ENCODE measurements at places on chromosomes 13 and 19.
A peak's percentile ranks its signal among the peaks of the same experiment; 100 is the strongest.

DNA sequence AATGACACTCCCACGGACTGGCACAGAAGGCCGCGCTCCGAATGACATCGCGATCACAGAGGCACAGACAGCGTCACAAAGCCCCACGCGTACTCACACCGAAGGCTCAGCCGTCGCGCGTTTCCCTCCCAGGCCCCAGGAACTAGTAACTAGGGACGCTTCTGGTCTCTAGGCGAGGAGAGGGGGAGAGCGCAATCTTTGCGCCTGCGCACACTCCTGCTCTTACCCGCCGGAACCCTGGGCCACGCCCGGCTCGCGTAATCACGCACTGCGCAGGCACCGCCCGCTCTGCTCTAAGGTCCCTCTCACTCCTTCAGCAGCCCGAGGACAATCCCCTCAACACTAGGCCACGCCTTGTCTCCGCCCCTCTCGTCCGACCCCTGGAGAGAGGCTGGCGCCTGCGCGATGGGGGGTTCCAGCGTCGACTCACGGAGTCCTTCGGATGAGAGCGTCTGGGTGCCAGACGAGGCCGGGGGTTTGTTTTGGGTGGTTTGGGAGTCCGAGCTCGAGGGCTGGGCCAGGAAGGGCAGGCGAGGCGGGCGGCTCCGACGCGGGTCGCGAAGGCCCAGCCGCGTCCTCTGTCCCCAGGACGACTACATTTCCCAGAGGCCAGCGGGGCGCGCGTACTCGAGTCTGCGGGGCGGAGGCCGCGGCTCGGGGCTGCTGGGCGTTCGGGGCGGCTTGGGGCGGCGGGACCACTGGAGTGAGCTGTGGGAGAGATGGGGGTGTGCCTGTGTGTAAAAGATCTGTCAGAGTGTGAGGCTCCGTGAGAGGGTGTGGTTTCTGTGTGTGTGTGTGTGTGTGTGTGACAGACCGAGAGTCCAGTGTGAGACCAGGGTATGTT, at the start of gene ZNF471:
Gene ZNF471, plus strand, starts transcription at position 410 of the 844 bp plus-strand sequence. CDS start 3,717 bp downstream, outside the sequence.
- peak; percentile 98 for DNase-seq

- DNase-seq = no peak
Measured at GRCh38 chr13:79703772-79704171, 222.8 kb downstream of the NDFIP2 start.

GRCh38 chr19:50430888-50431342, 1.8 kb upstream of the MYBPC2 start:
- DNase-seq = no peak

DNA sequence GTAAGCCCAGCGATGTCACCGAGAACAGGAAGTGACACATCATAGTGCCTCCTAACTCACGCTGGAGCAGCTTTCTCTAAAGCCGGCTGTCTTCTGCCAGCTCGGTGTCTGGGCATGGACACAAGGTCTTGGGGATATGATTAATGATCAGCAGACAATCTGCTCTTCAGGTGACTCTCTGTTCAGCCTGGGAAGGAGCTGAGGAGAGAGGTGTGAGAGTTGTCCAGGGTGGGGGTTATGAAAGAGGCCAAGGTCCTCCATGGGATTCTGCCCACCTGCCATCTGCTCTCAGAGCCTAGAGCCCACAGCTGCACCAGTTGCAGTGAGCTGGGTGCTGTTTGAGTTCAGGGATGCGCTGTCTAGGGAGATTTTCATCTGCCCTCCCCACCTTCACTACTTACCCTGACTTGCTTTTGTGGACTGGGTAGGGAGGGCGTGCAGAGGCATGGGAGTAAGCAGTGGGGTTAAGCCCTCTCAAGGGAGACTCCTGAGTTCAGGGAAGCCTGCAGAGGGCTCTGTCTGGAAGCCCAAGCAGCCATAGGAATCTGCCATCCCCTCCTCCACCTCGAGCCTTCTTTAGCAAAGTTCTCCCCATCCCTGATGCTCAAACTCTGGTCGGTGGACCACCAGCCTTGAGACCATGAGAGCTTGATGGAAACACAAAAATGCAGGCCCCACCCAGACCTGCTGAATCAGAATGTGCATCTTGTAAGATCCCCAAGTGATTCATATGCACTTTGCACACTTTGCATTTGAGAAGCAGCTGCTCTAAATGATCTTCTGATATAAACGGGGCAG, 539.7 kb downstream of the RFC3 start:
- DNase-seq = peak; percentile 1

DNA sequence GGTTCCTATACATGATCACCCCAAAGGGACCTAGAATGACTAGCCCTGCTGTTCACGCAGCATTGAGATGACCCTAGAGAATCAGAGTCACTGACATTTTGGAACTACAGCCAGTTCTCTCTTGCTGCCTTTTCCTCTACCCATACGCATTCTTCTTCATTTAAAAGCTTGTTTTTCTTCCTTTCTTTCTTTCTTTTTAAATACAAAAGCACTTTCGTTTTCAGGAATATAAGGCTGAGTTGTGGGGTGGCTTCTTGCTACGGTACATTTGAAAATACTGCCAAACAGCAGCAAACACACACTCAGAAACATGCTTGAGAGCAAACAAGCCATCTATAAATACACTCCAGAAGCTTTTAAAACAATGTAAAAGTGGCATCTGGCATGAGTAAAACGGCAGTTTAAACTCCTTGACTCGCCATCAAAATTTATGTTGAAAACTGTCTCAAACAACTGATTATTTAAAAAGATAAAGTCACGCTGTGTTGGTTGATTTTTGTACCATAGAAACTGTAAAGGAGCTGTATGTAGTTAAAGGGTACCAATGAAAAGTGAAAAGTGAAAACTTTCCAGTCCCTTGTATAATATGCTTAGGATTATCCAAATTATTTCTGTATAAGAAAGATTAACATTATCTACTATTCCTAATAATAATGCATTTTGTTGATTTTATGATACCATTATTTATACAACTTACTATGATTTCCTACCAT, 95.6 kb downstream of the PCDH9 start:
- peak; percentile 21 for DNase-seq

- no peak for DNase-seq
Measured at GRCh38 chr19:4316956-4317355, 12.6 kb downstream of the FSD1 start.

- DNase-seq = no peak
Measured at GRCh38 chr13:56893843-56894242, 246.9 kb upstream of the PRR20A start.

DNA sequence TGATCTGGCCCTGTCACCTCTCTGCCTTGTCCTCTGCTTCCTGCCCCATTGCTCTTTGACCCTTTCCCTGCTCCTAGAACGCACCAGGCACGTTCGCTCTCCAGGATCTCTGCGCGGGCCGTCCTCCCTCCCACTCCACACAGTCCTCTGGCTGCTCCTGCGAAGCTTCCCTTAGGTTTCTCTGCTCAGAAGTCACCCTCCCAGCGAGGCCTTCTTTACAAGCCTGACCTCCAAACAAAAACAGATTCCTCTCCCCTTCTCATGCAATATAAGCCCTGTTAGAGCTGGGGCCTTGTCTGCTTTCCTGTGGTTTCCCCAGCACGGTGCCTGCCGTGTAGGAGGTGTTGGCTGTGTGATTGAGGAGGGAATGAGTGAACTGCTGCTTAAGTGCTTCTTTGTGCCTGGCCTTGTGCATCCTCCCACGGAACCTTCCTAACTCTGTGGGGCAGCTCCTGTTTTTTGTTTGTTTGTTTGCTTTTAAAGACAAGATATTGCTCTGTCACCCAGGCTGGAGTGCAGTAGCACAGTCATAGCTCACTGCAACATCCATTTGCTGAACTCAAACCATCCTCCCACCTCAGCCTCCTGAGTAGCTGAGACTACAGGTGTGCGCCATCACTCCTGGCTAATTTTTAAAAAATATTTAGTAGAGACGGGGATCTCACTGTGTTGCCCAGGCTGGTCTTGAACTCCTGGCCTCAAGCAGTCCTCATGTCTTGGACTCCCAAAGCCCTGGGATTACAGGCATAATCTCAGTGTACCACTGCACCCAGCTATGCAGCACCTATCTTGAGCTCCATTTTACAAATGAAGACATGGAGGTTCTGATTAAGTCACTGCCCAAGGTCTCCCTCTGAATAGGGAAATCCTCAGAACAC, 82.0 kb downstream of the SIPA1L3 start:
- peak; percentile 40 for DNase-seq

- peak; percentile 81 for DNase-seq
Measured at GRCh38 chr19:18339723-18340122, 675 bp upstream of the PGPEP1 start.
